Ascending aorta (tissue), 2 donors: ENCODE measurements at places on chromosomes 13 and 19.

DNA sequence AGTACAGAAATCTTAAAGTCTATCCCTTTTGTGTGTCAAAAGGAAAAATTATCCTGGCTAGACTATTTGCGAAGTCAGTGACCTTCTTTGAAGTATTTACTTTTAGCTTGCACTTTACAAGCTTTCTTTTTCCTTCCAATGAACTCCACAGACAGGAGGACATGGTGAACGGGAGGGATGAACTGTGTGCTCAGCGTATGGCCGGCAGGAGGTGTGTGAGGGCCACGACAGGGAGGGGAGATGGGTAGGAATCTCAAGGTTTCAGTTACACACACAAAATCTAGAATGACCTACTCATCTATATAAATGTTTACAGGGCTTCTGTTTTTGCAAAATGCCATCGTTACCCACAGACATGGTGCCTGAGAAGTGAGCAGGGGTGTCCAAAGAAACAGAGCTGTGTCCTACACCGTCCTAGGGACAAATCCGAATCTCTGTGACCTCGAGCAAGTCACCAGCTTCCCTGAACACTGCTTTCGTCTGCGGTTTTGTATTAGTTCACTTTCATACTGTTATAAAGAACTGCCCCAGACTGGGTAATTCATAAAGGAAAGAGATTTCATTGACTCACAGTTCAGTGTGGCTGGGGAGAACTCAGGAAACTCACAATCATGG lies 537.2 kb downstream of the LIG4 start:
- no peak for DNase-seq

- DNase-seq: no peak
Measured at GRCh38 chr19:53965091-53965490, 2.4 kb downstream of the CACNG8 start.

- no peak for DNase-seq
Measured at GRCh38 chr13:84192125-84192524, 309.9 kb upstream of the SLITRK1 start.

GRCh38 chr19:43936188-43936587 lies 1.1 kb upstream of the ZNF45 start:
- no peak for DNase-seq

GRCh38 chr19:35086455-35086854 lies 29.2 kb upstream of the FXYD3 start:
- no peak for DNase-seq

GRCh38 chr13:29125934-29126424 lies 305.8 kb downstream of the MTUS2 start:
- DNase-seq: no peak

DNA sequence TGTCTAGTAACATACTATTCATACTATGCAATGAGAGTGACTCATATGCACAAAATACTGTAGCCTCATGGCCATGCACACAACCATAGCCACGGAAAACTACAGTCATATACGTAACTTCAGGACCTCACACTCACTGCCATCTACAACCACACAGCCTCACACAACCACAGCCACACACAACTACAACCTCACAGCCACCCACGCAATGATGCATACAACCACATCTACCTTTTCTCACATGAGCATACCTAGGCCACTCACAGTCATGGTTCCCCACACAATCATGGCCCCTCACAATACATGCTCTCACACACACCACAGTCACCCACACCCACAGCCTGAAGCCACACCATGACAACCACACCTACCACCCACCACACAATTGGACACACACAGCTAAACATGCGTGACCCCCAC lies 8.7 kb upstream of the TNFSF14 start:
- no peak for DNase-seq

- DNase-seq: no peak
Measured at GRCh38 chr19:34298891-34299520, 44.7 kb downstream of the GARRE1 start.

DNA sequence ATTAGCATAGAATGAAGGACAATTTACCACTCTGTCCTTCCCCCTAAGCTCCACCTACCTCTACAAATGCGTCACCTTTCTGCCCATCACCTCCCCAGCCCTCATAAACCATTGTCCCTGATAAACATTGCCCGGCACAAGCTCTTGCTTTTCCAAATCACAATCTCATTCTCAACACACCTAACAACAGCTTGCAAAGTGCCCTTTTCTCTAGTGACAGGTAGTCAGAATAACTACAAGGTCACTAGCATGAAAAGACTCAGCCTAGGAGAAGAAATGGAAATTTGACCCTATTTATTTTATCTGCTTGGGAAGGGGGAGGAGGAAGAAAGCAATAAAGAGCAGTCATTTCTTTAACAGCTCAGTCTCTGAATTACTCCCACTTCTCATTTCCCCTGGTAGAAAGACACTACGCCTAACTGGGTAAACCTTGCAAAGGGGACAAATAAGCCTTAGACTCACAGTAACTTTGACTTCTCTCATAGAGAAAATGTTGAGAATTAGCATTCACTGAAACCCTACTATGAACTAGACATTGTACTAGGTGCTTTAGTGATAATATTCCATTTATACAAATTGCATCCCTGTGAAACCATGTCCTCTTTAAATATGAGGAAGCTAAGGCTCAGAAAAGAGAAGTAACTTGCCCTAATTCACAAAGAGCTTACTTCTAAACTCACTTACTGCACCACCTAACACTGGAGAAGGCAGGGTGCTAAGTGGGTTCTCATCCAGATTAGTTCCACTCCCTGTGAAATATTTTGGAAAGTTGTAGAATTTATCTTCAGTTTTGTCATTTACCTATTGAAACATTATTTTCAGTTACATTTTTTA lies 116.2 kb upstream of the FNDC3A start:
- DNase-seq: no peak

- DNase-seq: no peak
Measured at GRCh38 chr19:3365093-3365835, 1.1 kb upstream of the NFIC start.

- no peak for DNase-seq
Measured at GRCh38 chr13:78147905-78148304, 229.3 kb upstream of the EDNRB start.
